ENCODE measurements at places on chromosomes 2 and 18.

GRCh38 chr2:161391737-161392506, 24.2 kb upstream of the TBR1 start:
- no peak for DNase-seq

DNA sequence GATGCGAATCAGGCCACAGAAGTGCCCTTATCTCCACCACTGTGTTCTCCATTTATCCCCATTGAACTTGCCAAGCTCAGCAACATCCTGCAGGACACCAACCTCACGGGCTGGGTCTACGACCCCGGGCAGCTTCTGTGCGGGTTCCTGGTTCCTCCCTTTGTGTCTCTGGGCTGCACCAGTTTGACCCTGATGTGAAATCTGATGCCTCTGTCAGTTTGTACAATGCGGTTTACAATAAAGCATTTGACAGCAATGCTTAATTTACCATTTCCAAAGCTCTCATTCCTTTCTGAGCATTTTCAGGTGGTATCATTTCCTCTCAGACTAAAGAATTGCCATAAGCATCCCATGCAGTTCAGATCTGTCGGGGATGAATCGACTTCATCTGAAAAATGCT, 3.3 kb upstream of the TMEM18 start:
- no peak for DNase-seq

GRCh38 chr2:197286805-197287595, 23.6 kb downstream of the ANKRD44 start:
- DNase-seq: peak; percentile 29

GRCh38 chr2:217835931-217836891, 166.6 kb downstream of the TNS1 start:
- DNase-seq: no peak

Data from G401 (cell line).